ENCODE measurements at places on chromosomes 5 and 9. TPM values are rescaled to one million over a fixed set of nuclear protein-coding genes. Genes with fewer than 3 reads are reported as not detected.

DNA sequence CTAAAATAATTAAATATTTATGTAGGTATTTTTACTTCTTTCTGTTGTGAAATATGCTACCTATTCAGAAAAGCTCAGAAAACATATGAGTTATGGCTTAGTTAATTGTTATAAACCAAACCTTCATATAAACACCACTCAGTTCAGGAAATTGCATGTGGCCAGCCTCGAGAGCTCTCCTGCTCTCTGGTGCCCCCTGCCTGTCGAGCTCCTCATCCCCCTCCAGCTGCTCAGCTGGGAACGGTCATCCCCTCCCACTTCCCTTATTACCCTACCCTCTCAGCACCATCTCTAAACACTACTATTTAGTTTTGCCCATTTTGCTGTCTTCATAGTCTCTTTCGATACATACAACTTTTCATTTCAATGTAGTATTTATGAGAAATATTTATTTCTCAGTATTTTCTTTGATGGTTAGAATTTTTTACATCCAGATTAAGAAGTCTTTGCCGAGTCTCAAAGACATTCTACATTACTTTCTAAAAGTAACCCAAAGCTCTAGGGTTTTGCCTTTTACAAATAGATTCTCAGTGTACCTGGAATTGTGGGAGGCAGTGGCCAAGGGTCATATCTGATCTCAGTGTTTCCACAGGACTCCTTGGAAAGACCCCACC is 51.2 kb upstream of the SEMA4D start:
- DNase-seq: peak; percentile 75
- no peaks in the 10 kb centered on the region for H3K27me3 ChIP-seq

DNA sequence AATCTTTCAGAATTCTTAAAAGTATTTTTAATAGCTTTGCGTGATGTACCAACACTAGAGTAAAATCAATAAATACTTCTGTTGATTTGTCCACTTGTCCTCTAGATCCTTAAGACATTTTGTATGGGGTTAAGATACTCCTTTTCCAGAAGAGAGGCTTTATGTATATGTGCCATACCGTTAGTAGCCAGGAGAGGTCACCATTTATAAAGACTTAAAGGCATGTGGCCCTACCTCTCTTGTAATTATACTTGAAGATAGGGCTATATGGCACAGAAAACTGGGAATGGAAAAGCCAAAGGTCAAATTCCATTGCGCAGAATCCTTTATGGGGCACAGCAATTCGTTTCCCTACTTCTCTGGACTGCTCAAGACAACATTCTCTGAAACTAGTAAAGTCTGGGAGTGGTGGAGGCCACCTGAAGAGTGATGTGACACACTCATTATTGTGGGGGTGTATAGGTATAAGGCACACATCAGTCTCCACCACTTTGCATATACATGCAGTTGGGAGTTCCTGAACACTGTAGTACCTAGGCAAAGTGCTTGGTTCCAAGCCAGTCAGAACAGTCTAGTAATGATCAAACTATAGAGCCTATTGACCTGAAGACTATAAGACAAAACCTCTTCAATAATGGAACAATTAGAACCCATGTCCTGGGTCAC is 140.1 kb upstream of the FBXL17 start:
- H3K27me3 ChIP-seq: no peaks in the 10 kb centered on the region
- DNase-seq: no peak
- no peak overlapping the region for H3K27ac ChIP-seq
- no peaks in the 10 kb centered on the region for H3K4me1 ChIP-seq

GRCh38 chr9:126304971-126305320 is 21.7 kb upstream of the MVB12B start:
- H3K36me3 ChIP-seq: no peaks in the 10 kb centered on the region
- no peaks in the 10 kb centered on the region for H3K4me1 ChIP-seq
- DNase-seq: no peak

- H3K4me1 ChIP-seq: no peaks in the 10 kb centered on the region
- DNase-seq: no peak
- H3K4me3 ChIP-seq: no peak overlapping the region
- no peaks in the 10 kb centered on the region for H3K27me3 ChIP-seq
Observed at GRCh38 chr5:8749556-8749955, 796.3 kb downstream of the SEMA5A start.

- H3K4me1 ChIP-seq: no peaks in the 10 kb centered on the region
- no peak for DNase-seq
- H3K4me3 ChIP-seq: no peak overlapping the region
Observed at GRCh38 chr9:121098567-121099198, 23.9 kb downstream of the CNTRL start.

DNA sequence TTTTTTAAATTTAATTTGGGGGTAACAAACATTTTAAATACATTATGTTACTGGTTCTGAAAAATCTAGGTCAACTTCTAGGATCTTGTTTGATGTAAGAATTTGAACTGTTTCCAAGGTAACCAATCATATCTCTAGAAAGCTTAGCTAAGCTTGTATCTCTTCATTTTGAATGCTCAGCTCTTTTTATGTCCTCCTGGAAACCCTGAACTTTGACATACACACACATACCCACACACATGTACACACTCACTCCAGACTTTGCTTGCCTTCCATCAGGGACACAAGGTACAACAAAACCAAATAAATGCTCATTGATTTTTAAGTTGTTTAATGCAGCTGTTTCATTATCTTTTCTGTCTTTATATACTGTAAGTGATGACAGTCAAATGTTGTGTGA is 178.5 kb downstream of the RAB3C start:
- no peak overlapping the region for H3K4me3 ChIP-seq
- DNase-seq: no peak
- H3K27me3 ChIP-seq: no peaks in the 10 kb centered on the region

- peak; percentile 57 for DNase-seq
- H3K27me3 ChIP-seq: no peaks in the 10 kb centered on the region
- H3K27ac ChIP-seq: no peak overlapping the region
- no peak overlapping the region for H3K4me3 ChIP-seq
- no peaks in the 10 kb centered on the region for H3K36me3 ChIP-seq
Observed at GRCh38 chr9:38689678-38690077, 30.3 kb downstream of the FAM240B start.

DNA sequence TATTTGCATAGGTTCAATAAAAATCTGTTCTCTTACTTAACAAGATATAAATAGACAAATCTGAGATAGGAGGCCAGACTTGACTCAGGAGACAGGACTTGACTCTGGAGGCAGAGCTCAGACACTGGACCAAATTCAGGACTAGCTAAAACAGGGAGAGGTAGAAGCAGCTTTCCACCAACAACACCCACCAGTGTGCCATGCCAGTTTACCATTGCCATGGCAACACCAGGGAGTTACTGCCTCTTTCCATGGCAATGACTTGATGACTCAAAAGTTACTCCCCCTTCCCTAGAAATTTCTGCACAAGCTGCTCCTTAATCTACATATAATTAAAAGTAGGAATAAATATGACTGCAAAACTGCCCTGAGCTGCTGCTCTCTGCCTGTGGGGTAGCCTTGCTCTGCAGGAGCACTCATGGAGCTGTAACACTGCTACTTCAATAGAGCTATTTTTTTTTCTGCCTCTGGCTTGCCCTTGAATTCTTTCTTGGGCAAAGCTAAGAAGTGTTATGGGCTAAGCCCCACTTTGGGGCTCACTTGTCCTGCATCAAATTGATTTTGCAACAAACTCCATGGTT is 473.0 kb downstream of the PLK2 start:
- no peaks in the 10 kb centered on the region for H3K27me3 ChIP-seq
- no peak for DNase-seq
- peaks cover 6% of the 10 kb centered on the region for H3K4me1 ChIP-seq

DNA sequence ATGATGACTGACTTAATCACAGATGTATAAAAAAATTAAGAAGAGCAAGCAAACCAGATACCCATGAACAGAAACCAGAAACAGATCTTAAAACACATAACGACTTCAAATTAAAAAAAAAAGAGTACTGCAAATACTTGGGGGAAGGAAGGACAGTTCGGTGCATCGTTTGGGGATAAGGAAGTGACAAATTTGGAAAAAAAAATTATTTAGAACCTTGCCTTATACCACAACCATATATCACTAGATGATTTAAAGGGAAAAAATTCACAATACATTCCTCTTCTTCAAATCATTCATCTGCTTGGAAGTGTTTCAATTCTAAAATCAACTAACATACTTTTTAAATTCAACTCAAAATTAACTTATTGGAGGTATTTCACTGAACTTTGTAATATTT is 1038.6 kb upstream of the DMAC1 start:
- H3K36me3 ChIP-seq: no peaks in the 10 kb centered on the region
- H3K4me1 ChIP-seq: no peaks in the 10 kb centered on the region
- no peak overlapping the region for H3K27ac ChIP-seq

DNA sequence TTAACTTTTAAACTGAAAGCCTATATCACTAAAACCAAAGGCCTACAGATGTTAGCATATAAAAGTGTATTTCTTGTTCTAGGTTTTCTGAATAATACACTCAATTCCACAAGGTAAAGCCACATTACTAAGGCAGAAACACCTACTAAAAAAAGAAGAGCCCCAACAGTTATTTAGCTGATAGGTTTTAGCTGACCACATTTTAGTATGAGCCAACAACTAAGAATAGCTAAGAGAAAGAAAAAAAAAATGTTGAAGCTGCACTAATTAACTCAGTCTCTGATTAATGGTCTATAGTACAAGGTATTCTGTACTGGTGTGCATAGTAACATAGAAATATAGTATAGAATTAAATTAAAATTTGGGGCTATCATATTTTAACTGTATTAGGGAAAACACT is 23.5 kb downstream of the ZFR start:
- no peaks in the 10 kb centered on the region for H3K27me3 ChIP-seq
- H3K36me3 ChIP-seq: peaks cover 16% of the 10 kb centered on the region
- DNase-seq: no peak
- peak overlapping the region; percentile 38 for H3K27ac ChIP-seq

GRCh38 chr9:121123816-121124535 is 49.2 kb downstream of the CNTRL start:
- no peak overlapping the region for H3K27ac ChIP-seq
- no peaks in the 10 kb centered on the region for H3K36me3 ChIP-seq
- H3K27me3 ChIP-seq: no peaks in the 10 kb centered on the region
- no peak for DNase-seq
- H3K4me3 ChIP-seq: no peak overlapping the region
- peaks cover 10% of the 10 kb centered on the region for H3K4me1 ChIP-seq

DNA sequence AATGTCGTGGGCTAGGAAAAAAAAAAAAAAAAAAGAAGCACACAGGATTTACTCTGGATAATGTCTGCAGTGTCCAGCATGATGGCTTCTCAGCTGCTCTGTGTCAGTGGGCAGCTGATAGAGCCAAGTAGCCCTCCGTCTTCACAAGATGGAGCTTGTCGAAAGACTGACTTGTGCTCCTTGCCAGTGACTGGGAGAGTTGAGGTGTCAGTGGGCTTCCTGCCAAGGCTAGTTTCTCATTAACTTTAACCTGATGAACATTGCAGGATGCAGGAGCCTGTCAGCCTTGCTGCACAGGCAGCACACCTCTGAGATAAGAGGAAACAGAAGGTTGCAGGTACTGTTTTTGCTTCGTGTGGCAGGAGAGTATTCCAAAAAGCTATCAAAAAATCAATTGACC is 171.4 kb upstream of the SGCD start:
- H3K27ac ChIP-seq: no peak overlapping the region
- no peak overlapping the region for H3K4me3 ChIP-seq
- no peaks in the 10 kb centered on the region for H3K27me3 ChIP-seq
- H3K4me1 ChIP-seq: no peaks in the 10 kb centered on the region
- no peaks in the 10 kb centered on the region for H3K36me3 ChIP-seq
- DNase-seq: no peak

DNA sequence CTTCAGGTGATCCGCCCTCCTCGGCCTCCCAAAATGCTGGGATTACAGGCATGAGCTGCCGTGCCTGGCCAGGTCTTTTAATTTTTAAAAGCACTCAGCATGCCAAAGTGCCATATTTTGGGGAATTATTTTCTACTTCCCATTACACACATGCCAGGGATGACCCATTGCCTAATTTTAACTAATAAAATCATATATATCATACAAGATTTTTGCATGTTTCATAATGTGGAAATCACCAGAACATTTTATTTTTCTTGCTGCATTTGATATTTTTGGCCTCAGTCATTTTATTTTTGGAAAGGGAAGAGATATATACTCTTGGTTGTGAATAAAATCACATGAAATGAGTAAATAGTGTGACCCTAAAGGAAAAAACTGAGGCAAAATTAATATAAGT is 45.3 kb upstream of the TENT2 start:
- no peaks in the 10 kb centered on the region for H3K36me3 ChIP-seq
- H3K27me3 ChIP-seq: no peaks in the 10 kb centered on the region
- DNase-seq: no peak
- no peak overlapping the region for H3K4me3 ChIP-seq
- no peaks in the 10 kb centered on the region for H3K4me1 ChIP-seq

GRCh38 chr5:123964884-123965283 is 452.9 kb downstream of the CSNK1G3 start:
- DNase-seq: no peak
- no peak overlapping the region for H3K27ac ChIP-seq
- H3K4me3 ChIP-seq: no peak overlapping the region
- H3K4me1 ChIP-seq: no peaks in the 10 kb centered on the region
- no peaks in the 10 kb centered on the region for H3K36me3 ChIP-seq

DNA sequence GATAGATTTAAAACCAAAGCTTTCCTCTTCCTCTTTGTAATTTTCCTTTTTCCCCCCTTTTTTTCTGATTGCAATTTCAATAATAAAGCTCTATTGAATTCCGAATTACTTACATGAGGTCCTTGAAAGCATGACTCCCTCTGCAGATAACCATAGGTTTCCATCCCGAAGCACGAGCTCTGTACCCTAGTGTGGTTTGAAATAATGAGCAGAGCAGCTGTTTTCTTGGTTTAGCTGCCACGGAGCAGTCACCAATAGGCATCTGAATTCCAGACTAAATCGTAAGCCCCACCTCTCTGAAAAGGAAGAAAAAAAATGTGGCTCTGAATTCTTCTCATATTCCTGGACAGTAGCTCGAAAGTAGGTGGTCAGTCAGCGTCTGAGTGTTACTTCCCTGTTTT is 18.5 kb upstream of the GNE start:
- H3K27ac ChIP-seq: peak overlapping the region; percentile 11
- no peaks in the 10 kb centered on the region for H3K27me3 ChIP-seq
- H3K4me1 ChIP-seq: no peaks in the 10 kb centered on the region
- DNase-seq: no peak
- H3K4me3 ChIP-seq: peak overlapping the region; percentile 11

GRCh38 chr9:131867611-131868192 is 127.8 kb upstream of the RAPGEF1 start:
- H3K4me3 ChIP-seq: no peak overlapping the region
- no peak overlapping the region for H3K27ac ChIP-seq
- H3K36me3 ChIP-seq: peaks cover 1% of the 10 kb centered on the region
- no peaks in the 10 kb centered on the region for H3K27me3 ChIP-seq
- no peaks in the 10 kb centered on the region for H3K4me1 ChIP-seq

- no peak overlapping the region for H3K4me3 ChIP-seq
- H3K27ac ChIP-seq: no peak overlapping the region
- H3K27me3 ChIP-seq: no peaks in the 10 kb centered on the region
- H3K36me3 ChIP-seq: no peaks in the 10 kb centered on the region
- DNase-seq: no peak
Observed at GRCh38 chr9:112647596-112647995, 70.3 kb downstream of the INIP start.

The ELOVL7 gene
- total RNA-seq: 1.5 TPM

The RECK gene
- 8.9 TPM for total RNA-seq

The SPINK1 gene
- total RNA-seq: not detected

The KIAA0825 gene
- 4.3 TPM for total RNA-seq

The CTNNAL1 gene
- 98.9 TPM for total RNA-seq
